Smooth muscle cell of the brain vasculature (primary cell): ENCODE measurements at places on chromosomes 1 and 21.

DNA sequence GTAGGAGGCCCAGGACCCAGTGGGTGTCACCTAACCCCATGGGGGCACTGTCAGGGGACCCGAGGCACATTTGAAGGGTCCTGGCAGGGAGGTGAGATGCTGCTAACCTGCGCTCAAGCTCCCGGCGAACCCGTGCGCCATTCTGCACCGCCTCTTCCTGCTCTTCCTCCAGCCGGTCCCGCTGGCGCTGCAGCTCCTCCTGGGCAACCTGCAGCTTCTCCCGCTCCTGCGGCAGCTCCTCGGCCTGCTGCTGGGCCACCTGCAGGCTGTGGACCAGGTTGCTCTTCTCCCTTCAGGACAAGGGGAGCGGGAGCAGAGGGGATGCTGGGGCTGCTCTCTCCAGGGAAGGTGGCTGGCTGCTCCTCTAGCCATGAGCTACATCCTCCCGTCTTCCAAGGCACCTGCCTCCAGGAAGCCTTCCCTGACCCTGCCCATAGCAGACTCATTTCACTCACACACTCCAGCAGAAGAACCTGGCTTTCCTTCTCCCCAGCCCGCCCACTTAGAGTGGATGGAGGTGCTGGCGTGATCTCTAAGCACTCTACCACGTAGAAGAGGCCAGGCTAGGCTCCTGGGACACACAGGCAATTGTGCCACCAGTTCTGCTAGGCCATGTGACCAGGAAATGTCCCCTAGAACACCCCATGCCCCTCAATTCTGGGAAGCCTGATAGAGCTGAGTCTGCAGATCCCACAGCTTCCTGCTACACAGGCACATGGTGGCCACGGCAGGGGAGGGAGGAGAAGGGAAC is 15.2 kb upstream of the NBPF1 start:
- no peak for DNase-seq

DNA sequence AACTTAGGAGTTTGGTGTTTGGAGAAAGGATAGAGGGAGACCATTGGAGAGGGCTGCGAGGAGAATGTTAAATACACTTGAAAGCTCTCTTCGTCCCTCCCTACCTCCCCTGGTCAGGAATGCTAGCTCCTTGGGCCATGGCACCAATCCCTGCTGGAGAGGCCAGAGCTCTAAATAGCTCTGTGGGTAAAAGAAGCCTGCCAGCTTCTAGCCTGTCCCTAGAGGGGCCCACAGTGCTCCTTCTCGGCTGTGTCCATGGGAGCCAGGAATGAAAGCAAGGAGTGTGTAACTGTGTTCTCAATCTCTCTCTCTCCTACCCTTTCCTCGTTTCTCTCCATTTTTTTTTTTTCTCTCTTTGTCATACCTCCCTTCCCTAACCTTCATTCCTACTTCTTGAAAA is at the start of gene CCDC190:
Gene CCDC190, minus strand, starts transcription at position 75 of the 400 bp plus-strand sequence. CDS start 1,529 bp downstream, outside the sequence.
- no peak for DNase-seq

DNA sequence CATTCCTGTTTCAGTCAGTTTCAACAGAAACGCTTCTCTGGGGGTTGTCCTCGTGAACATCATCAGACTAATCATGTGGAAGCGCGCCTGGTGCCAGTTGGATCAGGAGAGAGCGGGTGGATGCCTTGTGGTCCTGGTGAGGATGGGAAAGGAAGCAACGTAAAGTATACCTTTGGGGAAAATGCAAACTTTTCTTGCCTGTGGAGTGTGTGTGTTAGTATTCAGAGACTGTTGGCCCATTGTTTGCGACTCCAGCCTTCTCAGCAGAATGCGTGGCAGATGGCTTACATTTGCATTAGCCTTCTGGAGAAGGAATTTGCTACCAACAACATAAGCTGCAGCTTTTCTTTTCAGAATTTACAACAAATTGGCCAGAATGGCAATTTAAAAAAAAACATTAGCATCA is 173.9 kb downstream of the RWDD3 start:
- DNase-seq, result no peak

- DNase-seq, result no peak
Measured at GRCh38 chr1:217348960-217349664, 281.8 kb downstream of the GPATCH2 start.

GRCh38 chr1:189524501-189524900 is 953.2 kb downstream of the BRINP3 start:
- DNase-seq, result no peak

DNA sequence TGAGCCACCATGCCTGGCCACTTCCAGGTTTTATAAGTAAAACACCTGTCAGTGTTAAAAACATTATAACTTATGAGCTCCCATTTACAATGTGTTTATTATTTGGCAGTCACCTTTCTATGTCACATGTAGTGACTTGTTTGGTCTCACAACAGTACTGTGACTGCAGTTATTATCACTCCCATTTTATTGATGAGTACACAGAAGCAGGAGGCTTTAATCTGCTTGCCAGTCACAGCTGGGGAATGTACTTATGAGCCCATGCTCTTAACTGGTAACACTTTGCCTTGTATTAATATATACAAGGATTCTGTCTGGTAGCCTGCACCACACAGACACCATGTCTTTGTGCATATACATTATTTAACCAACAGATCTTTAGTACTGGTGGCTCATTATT is 31.1 kb upstream of the BACH1 start:
- DNase-seq, result no peak

GRCh38 chr1:162704673-162705424 is 72.6 kb downstream of the DDR2 start:
- DNase-seq, result no peak
